Omental fat pad (tissue), 4 donors: ENCODE measurements at places on chromosomes 1 and 21.

- no peak for DNase-seq
Measured at GRCh38 chr1:26401891-26402290, 8.7 kb upstream of the LIN28A start.

GRCh38 chr1:78493451-78493850 lies 2.7 kb downstream of the PTGFR start:
- DNase-seq = no peak

DNA sequence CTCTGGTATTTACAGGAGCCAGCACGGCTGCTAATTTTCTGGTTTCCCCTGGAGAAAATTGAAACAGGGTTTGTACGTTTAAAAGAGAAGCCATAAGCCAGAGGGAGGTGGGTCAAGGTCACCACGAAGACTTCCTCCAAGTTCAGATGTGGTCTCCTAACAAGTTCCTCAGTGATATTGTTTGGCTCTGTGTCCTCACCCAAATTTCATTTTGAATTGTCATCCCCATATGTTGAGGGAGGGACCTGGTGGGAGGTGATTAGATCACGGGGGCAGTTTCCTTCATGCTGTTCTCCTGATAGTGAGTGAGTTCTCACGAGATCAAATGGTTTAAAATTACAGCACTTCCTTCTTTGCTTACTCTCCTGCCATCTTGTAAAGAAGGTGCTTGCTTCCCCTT lies 295.4 kb upstream of the DAB1 start:
- DNase-seq = no peak

- no peak for DNase-seq
Measured at GRCh38 chr1:52056937-52057231, 789 bp downstream of the BTF3L4 start.

DNA sequence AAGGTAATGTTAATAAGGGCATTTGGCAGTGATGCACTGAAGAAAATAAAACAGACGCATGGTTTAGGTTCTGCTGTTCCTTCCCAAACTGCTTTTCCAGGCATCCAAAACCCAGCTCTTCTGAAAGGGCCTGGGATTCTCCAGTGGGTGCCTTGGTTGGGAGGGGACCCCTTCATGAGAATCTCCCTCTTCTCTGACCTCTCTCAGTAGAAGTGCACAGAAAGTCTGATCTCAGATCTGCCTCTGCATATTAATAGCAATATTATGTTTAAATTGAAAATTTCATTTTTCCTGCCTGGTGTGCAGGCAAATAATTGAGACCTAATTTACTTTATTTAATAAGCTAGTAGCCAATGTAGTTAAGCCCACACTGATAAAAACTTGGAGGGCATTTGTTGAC lies 260.6 kb downstream of the CAMTA1 start:
- DNase-seq = no peak

DNA sequence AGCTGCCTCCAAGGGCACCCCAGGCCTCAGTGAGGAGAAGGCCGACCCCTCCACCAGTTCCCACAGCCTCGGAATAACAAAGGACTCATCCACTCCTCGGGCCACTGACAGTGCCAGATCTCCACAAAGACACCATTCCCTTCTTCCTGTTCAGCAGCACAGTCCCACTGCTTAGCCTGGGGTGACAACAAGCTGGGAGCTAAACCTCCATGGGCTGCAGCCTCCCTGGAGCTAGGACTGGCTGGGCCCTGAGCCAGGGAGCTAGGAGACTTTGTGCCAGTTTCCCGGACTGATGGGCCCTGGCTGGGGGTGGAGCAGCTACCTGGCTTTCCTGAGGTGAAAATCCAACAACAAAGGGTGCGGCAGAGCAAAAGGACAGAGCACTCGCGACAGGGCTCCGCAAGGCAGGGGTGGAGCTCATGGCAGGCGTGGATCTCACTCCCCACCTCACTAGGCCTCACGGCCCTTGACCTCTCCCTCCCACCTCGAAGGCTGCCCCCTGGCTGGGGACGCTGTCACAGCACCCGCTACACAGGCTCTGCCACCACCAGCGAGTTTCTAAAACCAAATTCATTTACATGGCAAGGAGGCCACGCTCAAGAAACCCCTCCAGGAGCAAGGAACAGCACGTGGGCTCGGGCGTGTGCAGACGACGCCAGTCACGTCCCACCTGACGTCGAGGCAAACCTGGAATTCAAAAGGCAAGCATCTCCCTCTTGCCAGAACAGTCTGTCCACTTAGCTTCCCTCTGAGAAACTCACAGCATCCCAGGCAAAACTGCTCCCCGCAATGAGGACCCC lies 13.8 kb downstream of the SLC35E2B start:
- DNase-seq = no peak

GRCh38 chr1:24586970-24587820 lies 31.3 kb downstream of the NCMAP start:
- DNase-seq = no peak

DNA sequence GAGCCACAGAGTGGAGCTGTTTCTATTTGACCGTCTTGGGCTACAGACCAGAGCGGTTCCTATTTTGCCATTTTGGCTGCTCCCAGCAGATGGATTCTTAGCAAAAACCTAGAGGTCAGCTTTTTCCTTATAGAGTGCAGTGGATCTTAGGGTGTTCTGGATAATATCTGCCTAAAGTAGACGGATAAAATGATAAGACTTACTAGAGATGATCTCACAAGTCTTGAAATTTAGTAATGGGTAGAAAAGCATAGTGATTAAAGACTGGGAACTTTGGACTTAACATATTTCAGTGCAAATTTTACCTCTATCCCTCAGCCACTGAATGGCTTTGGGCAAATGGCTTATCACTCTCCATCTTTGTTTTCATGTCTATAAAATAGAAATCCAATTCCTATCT lies 439.8 kb downstream of the ADGRL2 start:
- DNase-seq = no peak

DNA sequence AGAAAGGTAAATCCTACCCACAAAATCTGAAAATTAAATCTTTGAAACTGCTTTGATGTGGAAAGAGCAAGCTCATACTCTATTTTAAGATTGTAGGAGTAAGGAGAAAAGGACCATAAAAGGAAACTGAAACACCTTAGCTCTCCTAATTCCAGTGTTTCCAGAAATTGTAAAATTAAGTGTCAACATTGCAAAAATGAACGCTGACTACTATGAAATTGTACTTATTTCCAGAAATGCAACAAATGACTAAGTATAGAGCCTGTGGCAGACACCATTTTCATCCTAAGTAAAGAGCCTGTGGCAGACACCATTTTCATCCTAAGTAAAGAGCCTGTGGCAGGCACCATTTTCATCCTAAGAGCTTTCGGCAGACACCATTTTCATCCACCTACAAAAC lies 6.9 kb upstream of the SIPA1L2 start:
- no peak for DNase-seq

DNA sequence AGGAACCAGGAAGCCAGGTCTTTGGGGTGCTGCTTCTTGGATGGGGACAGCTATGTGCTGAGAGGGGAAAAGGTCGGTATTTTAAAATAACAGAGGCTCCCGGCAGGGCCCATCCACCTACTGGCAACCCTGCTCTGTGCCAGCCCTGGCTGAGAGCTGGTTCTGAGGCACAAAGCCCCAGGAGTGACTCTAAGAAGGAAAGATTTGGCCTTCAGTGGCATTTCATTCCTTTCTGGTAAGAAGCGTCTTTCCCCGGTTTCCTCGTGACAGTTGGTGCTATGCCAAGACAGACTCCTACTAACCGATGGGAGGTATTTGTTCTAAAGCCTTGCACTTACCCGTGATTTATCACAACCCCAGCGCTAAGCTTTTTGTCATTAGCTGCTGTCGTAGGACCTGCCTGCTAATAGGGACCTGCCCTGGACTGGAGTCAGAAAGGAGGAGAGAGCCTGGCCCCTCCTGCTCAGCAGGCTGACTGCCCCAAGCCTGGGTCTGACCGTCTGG lies 123.1 kb upstream of the ADAR start:
- no peak for DNase-seq

- DNase-seq = no peak
Measured at GRCh38 chr1:6200188-6200809, 904 bp upstream of the RPL22 start.

DNA sequence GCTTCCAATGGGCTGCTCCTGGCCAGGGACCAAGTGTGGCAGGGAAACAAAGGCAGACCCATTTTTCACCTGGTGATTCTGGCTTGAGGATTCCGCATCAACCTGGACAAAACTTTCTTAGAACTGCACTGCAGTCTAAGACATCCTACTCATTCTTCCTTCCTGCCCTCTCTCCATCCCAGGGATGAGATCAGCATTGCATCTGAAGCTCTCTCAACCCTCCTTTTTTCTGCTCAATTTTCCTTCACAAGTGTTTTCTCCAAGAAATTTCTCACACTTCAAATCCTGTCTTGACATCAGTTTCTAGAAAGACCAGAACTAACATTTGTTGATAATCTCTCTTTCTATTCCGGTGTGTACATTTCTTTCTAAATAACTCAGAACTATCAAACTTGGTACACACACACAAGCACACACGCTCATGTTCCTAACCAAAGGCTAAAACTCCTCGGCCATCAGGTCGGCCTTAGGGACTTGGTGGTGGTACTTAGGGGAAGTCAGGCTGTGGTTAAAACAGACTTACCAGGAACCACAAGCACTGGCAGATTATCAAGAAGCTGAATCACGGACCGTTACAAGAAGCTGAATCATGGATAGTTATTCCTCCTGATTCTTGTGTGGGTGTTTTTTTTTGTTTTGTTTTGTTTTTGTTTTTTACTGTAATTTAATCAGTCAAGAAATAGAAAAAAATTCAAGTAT lies 21.0 kb upstream of the CXADR start:
- no peak for DNase-seq

GRCh38 chr1:47406966-47407365 lies 9.1 kb upstream of the FOXE3 start:
- DNase-seq = no peak

DNA sequence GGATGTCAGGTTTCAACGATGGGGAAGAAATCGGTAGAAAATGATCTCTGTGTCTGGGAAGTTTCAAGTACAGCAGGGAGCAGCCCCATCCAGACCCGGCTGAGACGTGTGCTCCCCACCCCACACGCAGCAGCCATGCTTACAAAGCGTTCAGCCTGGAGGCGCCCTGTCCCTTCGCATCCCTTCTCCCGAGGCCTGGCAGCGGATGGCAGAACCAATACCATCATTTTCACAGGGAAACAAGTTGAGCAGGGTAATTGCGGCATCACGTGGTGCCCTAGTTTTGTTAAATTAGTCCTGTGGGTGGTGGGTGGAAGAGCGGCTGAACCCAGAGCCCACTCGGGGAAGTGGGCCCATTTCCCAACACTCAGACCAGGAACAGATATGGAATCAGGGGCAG lies 23.9 kb downstream of the KCNAB2 start:
- no peak for DNase-seq

GRCh38 chr1:70324683-70325082 lies 29.8 kb downstream of the ANKRD13C start:
- no peak for DNase-seq

DNA sequence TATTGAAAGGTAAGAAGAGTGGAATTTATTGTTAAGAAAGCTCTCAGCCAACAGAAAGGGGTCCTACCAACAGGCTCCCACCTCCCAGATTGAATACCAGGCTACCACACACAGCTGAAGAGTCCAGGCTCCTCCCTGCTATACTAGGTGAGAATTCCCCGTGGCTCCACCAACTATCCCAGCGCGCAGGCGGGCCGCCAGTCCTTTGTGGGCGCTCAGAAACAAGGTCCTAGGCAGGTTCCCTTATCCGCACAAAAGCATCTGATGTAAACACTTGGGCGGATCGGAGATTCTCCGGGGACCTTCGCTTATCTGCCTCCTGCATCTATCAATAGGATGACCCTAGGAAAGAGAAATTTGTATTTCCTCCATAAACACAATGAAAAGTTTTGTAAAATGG lies 423.9 kb upstream of the ADGRL4 start:
- DNase-seq = no peak

DNA sequence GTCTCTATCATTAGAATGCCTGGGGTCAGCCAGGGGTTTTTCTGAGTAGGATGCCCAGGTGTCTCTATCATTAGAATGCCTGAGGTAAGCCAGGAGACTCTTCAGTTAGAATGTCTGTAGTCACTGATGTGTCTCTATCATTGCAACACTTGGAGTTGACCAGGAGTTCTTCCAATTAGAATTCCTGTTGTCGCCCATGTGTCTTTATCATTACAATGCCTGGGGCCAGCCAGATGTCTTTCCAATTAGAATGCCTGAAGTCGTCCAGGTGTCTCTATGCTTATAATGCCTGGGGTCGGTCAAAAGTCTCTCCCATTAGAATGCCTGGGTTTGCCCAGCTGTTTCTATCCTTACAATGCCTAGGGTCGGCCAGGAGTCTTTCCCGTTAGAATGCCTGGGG lies 55.8 kb downstream of the RNF187 start:
- DNase-seq = no peak

- no peak for DNase-seq
Measured at GRCh38 chr1:63662056-63662836, 69.0 kb downstream of the PGM1 start.

GRCh38 chr1:55059302-55060132 lies 20.2 kb downstream of the PCSK9 start:
- DNase-seq = no peak

- DNase-seq = no peak
Measured at GRCh38 chr21:44364151-44365053, 11.0 kb downstream of the TRPM2 start.

- DNase-seq = peak; percentile 56
Measured at GRCh38 chr21:36125512-36126207, 9.2 kb upstream of the CBR3 start.

- DNase-seq = no peak
Measured at GRCh38 chr1:212260557-212261355, 24.5 kb upstream of the PPP2R5A start.

- DNase-seq = no peak
Measured at GRCh38 chr1:30909365-30910068, 959 bp upstream of the SDC3 start.

DNA sequence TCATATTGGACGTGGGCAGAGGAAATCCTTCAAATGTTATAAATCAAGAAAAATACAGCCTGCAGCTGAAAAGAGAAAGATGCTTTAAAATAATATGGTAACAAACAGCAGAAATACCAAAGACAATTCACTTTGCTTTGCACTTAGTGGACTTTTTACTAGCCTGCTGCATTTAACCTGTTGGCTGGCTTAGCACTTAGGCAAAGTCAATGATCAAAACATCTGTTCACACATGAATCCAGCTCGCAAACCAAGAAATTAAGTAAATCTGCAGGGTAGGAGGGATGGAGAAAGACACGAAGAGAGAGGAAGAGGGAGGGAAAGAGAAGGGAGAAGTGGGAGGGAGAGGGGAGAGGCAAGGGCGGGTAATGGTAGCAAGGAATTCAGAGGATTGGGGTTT lies 103.6 kb upstream of the RAB4A start:
- no peak for DNase-seq

DNA sequence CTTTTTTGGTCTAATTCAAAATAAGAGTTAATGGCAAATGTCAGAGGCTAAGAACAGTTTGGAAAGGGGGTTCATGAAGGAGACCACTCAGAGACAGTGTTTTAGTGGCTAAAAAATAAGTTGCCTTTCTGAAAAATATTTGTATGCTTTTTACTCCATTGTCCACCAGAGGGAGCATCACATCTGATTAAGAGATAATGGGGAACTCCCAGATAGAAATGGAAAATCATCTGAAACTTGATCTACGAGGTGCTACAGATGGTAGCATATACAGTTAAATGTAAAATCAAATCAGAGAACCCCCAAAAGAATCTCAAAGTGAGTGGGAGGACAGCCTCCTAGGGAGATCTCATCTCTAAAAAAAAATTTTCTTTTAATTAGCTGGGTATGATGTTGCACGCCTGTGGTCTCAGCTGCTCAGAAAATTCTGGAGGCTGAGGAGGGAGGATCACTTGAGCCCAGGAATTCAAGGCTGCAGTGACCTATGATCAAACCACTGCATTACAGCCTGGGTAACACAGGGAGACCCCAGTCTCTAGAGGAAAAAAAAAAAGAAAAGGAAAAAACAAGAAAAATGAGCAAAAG lies 9.7 kb downstream of the SMYD3 start:
- no peak for DNase-seq

- DNase-seq = no peak
Measured at GRCh38 chr21:37188825-37189224, 78.3 kb downstream of the VPS26C start.
